ENCODE measurements at places on chromosomes 7 and 10.

DNA sequence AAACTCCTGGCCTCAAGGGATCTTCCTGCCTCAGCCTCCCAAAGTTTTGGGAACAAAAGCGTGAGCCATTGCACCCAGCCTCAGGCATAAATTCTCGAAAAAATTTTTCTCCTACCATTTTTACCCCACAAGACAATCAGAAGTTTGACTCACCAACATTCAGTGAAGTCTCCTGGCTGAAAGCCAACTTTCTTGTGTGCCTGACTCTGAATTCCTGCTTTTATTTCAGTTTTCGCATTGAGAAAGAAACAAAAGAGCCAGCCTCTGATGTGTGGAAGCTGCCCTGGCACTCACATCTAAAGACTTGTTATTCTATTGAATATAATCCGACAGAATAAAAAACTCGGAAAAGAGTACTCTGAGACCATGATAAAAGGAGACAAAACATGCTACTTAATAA is 402.9 kb downstream of the MAGI2 start:
- DNase-seq: no peak

DNA sequence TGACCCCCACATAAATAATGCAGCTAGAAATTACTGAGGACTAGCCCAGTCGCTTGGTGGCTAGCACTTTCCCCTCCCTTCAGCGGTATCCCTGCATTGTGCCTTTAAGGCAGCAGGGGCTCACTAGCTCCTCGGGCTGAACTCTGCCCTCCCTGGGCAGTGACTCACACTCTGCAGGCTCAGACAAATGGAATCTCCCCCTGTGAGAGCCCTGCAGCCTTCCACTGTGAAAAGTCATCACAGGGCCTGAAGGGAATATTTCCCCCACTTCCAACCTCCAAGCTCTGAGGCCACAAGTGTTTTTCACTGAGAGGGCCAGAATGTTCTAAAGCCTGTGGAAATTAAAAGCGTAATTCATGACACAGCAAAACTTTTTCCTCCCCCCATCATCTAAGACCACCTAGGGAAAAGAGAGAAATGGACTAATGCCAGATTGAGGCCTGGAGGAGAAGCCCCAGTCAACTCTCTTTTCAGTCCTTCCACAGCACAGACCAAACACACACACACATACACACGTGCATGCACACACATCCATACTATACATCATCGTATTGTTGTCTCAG is 93.6 kb upstream of the COL1A2 start:
- DNase-seq: no peak

- no peak for DNase-seq
Observed at GRCh38 chr7:101273206-101273605, 28.3 kb upstream of the FIS1 start.

- no peak for DNase-seq
Observed at GRCh38 chr10:7832060-7832459, 13.8 kb downstream of the TAF3 start.

DNA sequence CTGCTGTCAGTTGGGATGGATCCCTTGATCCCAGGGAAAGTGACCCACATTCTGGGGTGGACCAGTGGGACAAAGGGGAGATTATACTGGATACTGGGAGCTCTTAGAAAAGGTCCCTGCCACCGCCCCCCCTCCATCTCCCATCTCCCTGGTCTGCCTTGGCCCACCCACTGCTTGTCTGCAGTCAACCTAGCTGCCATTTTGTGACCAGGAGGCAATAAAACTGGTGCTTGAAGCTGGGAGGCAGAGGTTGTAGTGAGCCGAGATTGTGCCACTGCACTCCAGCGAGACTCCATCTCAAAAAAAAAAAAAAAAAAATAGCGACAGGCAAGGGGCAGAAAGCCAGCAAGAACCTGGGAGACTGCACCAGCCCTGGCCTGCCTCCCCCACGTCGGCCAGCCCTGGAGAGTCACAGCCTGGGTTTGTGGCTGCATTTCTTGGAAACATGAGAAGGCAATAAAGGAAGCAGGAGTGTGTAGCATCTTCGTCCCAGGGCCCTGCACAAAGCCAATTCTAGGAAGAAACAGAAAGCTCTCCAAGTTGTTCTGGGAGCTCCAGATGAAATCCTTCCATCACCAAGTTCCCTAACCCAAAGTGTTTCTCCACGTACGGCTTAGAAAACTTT is 4.7 kb upstream of the ARPC1B start:
- DNase-seq: no peak

DNA sequence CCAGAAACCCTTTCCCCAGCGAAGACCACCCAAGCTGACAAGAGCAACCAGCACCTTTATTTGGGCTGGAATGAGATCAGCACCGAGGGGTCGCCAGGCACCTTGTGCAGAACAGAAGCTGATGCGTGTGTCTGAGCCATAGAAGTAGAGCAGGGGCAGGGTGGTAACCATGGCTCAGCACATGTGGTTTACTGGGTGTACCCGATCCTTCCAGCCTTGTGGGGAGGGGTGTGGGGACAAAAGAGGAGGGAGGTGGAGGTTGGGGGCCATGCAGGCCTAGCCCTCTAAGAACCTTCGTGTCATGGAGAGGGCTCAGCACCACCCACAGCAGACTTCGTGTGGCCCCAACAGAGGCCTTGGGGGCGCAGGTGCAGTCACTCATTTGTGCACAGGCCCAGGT is 84.0 kb upstream of the GTF2I start:
- DNase-seq: no peak

- DNase-seq: no peak
Observed at GRCh38 chr10:22325272-22326144, 4.6 kb downstream of the BMI1 start.

DNA sequence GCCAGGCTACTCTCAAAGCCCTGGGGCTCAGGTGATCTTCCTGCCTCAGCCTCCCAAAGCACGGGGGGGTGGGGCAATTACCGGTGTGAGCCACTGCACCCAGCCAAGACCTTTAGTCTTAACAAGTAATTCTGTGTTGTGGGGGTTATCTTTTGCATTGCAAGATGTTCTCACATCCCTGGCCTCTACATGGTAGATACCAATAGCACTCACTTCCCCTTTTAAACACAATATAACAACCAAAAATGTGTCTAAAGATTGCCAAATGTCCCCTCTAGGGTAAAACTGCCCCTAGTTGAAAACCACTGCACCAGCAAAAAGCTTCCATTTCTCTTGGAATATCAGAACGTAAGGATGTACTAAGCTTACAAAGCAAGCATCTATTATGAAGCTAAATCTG is 225.0 kb downstream of the CTNNA3 start:
- DNase-seq: no peak

DNA sequence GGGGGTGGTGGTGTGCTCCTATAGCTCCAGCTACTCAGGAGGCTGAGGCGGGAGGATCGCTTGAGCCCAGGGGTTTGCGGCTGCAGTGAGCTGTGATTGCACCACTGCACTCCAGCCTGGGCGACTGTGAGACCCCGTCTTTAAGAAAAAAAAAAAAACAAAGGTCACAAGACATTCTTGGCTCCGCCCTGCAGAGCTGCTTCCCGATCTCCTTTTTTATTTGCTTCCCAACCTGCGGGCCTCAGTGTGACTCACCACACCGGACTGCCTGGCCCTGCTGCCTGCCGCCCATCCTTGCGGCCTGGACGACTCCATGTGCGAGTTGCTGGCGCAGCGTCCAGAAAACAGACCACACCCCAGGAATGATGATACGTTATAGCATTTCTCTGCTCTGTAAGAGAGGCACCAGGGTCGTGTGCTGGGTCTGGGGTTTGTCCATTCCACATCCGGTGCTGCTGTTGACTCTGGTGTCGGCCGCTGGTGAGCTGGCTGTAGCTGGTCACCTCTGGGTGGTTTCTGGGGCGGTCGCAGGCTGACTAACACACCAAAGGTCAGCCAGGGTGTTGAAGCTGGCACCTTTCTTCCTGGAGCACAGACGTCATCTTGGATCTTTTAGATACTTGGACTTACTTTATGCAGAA is 123.6 kb downstream of the TCF7L2 start:
- DNase-seq: no peak

DNA sequence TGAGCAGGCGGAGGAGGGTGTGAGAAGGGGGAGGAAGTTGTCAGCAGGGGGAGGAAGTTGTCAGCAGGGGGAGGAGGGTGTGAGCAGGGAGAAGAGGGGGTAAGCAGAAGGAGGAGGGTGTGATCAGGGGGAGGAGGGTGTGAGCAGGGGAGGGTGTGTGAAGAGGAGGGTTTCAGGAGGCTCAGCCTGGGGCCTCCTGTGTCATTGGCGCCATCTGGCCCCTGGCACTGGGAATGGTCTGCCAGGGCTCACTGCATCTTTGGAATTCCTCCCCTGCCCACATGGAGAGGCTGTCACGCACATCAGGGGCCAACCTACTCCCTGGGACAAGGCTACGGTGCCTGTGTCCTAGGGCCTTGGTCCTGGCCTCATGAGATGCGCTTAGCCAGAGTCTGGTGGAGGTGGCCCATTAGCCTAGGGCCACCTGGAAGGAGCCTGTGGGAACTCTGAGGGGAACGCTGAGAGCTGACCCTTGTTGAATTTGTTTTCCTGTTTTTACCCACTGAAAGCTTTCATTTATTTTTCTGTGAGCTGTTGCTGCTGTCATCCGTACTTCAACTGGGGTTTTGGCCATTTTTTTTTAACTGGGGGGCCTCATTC is 18.0 kb downstream of the CAMK2B start:
- DNase-seq: no peak

GRCh38 chr10:101562231-101562630 is 25.8 kb downstream of the POLL start:
- DNase-seq: no peak

GRCh38 chr7:80499350-80499953 is 12.4 kb downstream of the GNAT3 start:
- no peak for DNase-seq

- DNase-seq: no peak
Observed at GRCh38 chr7:12637819-12638592, 49.4 kb upstream of the ARL4A start.

DNA sequence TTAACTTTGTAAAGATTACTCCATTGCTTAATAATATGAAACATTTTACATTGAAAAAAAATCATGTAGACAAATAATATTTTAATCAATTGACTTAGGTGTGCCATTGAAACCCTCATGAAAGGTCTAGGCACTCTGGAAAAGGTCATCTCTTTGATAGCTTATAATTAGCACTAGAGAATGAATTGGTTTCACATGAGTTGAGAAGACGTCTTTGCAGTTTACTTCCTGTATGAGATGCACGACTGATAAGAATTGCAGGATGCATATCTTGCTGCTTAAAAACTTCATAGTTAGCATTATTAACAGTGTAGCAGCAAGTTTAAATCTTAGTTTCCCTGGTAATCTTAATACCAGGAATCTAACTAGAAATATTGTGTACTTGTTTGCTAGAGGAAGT is 614.2 kb upstream of the COBL start:
- no peak for DNase-seq

- DNase-seq: no peak
Observed at GRCh38 chr10:16673443-16673842, 143.8 kb downstream of the RSU1 start.

DNA sequence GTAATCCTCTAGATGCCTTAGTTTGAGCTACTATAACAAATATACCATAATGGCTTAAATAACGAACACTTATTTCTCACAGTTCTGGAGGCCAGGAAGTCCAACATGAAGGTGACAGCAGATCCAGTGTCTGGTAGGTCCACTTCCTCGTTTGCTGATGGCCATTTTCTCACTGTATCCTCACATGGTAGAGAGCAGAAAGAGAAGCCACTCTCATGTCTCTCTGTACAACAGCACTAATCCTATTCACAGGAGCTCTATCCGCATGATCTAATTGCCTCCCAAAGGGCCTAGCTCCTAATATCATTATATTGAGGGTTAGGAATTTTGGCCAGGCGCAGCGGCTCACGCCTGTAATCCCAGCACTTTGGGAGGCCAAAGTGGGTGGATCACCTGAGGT is 10.2 kb downstream of the HIBADH start:
- no peak for DNase-seq

GRCh38 chr10:60799971-60800650 is 21.8 kb downstream of the CDK1 start:
- DNase-seq: no peak

- DNase-seq: no peak
Observed at GRCh38 chr10:80470266-80470665, 16.2 kb downstream of the TSPAN14 start.

DNA sequence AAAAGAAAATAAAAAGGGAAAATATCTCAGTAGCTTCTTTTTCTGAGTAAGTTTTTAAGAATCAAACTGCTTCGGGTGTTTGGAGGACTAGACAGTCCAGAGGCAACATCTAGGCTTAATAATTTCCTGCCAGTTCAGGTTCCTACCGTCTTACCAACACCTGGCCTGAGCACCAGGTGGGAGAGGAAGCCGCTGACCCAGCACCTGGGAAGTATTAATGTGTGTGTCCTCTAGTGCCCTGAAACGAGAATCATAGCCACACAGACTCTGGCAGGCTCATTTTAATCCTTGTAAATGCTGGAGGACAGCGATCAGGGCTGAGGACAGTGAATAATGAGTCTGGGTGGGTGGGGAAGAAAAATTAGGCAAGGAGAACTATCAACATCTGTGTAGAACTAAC is 137.4 kb downstream of the ZNF438 start:
- no peak for DNase-seq

DNA sequence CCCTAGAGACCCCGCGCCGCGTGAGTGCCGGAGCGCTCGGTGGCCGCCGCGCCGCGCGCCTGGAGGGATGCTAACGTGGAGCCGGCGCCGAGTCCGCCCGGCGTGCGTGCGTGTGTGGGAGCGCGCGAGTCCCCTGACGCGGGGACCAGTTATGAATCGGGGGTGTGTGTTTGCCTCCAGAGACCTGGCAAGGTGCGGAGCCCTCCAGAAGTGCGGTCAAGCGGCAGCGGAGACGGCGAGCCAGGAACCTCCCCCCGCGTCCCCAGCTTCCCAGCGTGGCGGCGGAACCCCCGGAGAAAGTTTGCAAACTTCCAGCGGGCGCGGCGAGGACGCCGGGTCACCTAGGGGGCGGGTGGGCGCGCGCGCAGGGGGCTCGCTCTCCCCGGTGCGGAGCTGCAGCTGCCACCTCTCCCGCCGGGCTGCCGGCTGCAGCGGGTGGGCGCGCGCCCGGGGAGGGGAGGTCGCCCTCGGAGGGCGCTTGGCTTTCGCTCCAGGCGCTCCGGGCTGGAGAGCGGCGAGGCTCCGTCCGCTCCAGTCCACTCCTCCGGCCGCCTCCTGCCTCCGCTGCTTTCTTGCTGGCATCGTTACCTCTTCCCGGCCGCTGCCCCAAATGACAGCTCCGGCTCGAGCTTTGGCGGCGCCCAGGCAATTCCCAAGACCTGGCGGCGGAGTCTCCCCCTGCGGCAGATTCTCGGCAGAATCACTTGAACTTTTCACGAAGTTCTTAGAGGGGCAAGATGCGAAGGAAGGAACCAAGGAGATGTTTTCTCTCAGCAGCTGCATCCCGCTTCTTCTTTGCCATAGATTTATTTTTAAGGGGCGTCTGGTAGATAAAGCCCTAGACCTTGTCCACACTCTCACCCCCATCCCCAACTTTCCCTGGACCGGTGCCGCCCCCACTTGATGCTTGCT is 2.3 kb upstream of the CREB5 start:
- no peak for DNase-seq
